ENCODE measurements at places on chromosomes 7 and 10.
A peak's percentile ranks its signal among the peaks of the same experiment; 100 is the strongest.

DNA sequence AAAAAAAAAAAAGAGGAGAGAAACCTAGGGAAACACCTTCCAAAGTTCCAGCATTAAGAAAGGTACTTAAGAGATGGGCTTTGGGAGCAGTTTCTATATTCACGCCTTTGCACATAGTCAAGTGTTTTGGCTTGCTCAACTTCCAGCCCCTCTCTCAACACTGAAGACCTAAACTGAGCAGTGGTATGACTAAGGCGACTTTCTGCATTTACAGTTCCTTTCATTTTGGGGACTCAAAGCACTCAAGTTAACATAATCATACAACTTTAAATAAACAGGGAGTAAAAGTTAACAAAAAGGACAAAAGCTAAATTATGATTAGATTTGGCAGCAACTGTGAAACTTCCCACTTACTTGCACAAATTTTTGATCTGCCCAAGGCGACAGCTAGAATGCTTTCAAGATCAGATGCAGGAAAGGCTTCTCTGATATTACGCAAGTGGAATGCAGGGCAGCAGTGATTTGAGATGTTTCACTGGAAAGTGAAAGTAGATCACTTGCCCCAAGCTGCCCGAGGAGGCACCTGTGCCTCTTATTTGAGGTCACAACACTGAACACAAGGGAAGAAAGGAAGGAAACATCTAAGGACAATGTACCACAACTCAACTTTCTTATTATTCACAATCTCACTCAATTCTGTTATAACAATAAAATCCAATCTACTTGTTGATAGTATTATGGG lies 199.5 kb downstream of the SKAP2 start:
- DNase-seq = no peak

- no peak for DNase-seq
Observed at GRCh38 chr7:28071570-28071969, 109.0 kb downstream of the JAZF1 start.

GRCh38 chr10:14554091-14554490 lies 220.6 kb downstream of the FAM107B start:
- no peak for DNase-seq

GRCh38 chr7:30838008-30838407 lies 66.8 kb downstream of the MINDY4 start:
- no peak for DNase-seq

- DNase-seq = peak; percentile 66
Observed at GRCh38 chr7:68321076-68321639, 1277.1 kb upstream of the AUTS2 start.

- DNase-seq = no peak
Observed at GRCh38 chr7:4201566-4201965, 480.5 kb upstream of the FOXK1 start.

DNA sequence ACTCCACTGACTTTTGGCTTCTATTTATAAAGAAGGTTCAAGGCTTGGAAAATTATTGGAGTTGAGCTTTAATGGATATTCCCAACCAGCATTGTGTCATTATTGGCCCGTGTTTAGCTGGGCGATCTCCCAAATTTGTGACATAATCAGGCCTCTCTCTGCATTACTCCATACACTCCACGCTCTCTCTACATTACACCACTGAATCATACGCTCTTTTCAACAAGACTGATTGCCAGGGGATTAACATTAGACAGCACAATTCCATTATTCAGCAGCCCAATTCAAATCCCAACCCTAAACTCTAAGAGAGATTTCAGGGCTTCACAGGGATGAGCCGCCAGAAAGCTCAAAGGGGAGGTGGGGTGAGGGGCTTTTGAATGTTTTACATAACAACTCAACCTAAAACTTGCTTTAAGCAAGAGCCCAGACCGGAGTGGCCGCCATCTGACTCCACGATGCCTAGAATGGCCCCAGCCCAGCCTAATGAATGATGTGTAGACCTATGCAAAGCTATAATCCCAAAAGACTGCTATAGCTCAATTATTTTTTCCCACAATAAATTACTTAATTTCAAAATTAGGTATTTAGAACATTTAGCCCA lies 61.8 kb downstream of the FGFR2 start:
- peak; percentile 93 for DNase-seq

DNA sequence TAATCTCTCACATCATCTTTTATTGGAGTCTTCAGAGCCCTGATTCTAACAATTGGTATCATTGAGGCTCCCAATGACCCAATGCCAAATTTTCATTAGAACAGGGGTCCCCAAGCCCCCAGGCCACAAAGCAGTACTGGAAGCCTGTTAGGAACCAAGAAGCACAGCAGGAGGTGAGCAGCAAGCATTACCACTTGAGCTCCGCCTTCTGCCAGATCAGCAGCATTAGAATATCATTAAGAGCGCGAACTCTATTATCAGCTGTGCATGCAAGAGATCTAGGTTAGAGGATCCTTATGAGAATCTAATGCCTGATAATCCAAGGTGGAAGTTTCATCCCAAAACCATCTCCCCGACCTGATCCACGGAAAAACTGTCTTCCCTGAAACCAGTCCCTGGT lies 23.1 kb downstream of the KIF5B start:
- no peak for DNase-seq

- no peak for DNase-seq
Observed at GRCh38 chr10:77383861-77384553, 253.6 kb downstream of the KCNMA1 start.

DNA sequence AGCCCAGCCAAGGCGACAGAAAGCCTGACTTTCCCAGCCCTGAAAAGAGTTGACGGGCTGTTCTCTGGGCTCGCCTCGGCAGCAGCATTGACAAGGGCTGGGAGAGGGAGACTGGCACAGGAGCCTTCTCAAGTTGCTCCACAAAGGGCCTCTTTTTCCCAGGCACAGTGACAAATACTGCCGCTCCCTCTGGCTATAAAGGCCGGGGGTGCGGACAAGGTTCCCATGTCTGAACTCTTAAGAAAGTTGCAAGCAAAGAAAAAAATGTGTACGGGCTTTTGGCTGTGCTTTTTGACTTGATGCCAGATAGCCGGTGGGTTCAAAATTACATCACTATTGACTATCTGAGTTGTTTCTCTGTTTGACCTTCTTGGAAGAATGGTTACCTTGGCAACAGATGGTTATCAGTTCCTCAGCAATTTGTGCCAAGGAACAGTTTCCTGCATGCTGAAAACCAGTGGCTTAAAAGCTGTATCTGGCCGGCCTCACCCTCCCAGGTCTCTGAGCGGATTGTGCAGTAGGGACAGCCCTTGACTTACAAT lies 115.9 kb upstream of the EEPD1 start:
- DNase-seq = peak; percentile 74

DNA sequence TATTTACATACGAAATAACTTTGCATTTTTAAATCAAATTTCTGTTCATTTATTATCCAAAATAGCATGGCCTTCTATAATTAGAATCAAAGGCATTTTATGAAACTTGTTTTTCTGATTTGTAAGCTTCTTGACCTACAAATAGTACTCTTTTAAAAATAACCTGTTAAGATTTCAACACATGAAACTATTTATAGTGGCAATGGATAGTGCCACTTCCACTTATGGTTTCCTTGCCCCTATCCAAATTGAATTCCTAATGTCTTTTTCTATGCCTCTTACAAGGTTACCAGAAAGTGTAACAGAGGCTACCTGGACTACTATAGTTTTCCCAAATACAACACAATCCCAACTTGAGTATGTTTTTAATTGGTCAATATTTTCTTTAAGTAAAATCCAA lies 263.5 kb downstream of the SEMA3D start:
- no peak for DNase-seq

- no peak for DNase-seq
Observed at GRCh38 chr7:44583146-44583865, 1.3 kb upstream of the TMED4 start.

- DNase-seq = no peak
Observed at GRCh38 chr7:79285756-79286155, 167.7 kb downstream of the MAGI2 start.

GRCh38 chr7:98186452-98187137 lies 24.6 kb upstream of the BHLHA15 start:
- DNase-seq = no peak

GRCh38 chr7:55375237-55375636 lies 10.1 kb downstream of the LANCL2 start:
- DNase-seq = no peak

DNA sequence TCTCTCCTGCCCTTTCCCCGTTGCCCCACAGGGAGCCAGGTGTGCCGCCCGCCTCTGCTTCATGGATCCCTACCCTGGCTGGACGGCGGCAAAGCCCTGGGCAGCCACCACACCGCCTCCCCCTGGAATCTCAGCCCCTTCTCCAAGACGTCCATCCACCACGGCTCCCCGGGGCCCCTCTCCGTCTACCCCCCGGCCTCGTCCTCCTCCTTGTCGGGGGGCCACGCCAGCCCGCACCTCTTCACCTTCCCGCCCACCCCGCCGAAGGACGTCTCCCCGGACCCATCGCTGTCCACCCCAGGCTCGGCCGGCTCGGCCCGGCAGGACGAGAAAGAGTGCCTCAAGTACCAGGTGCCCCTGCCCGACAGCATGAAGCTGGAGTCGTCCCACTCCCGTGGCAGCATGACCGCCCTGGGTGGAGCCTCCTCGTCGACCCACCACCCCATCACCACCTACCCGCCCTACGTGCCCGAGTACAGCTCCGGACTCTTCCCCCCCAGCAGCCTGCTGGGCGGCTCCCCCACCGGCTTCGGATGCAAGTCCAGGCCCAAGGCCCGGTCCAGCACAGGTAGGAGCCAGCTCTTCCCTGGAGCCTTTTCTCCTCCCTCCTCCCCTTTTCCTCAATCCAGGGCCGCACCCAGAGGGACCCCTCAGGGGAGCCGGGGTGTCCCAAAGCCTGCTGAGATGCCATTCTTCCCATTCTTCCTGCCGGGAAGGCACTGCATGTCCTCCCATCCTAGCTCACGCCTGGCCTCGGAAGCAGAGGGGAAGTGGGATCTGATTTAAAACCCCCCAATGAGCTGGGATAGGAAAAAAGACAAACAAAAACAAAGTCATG lies 4.0 kb downstream of the GATA3 start:
- DNase-seq = no peak

GRCh38 chr10:117133273-117134055 lies 4.6 kb downstream of the VAX1 start:
- no peak for DNase-seq

DNA sequence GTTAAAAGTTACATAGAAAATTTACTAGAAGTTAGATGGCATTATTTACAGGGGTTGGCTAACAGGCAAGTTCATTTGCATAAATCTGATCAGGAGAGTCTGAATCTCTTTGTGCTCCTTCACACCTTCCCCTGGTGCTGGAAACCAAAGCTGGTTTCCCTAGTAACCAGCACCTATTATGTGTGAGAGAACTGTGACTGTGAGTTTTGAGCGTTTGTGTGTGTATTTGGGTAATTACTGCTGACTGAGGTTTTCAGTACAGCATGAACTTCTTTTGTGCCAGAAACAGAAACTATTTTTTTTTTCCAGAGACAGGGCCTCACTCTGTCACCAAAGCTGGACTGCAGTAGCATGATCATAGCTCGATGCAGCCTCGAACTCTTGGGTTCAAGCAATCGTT lies 10.3 kb upstream of the IFIT1B start:
- DNase-seq = peak; percentile 19

- peak; percentile 40 for DNase-seq
Observed at GRCh38 chr7:54813398-54813797, 54.4 kb upstream of the SEC61G start.

GRCh38 chr10:58438340-58438871 lies 53.2 kb downstream of the TFAM start:
- no peak for DNase-seq

- no peak for DNase-seq
Observed at GRCh38 chr10:98745645-98746044, 298.9 kb upstream of the HPS1 start.

DNA sequence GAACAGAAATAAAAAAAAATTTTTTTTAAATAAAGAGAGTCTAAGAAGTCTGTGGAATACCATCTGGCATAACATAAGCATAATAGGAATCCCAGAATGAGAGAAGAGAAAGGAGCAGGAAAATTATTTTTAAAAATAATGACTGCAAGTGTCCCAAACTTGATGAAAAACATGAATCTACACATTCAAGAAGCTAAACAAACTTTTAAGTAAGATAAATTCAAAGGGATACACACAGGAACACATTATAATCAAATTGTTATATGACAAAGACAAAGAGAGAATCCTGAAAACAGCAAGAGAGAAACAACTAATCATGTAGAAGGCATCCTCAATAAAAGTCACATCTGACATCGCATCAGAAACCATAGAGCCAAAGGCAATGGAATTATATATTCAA lies 30.9 kb downstream of the SMURF1 start:
- DNase-seq = no peak

- DNase-seq = no peak
Observed at GRCh38 chr10:105797234-105797890, 1156.3 kb downstream of the SORCS3 start.

- peak; percentile 88 for DNase-seq
Observed at GRCh38 chr10:117541405-117541908, 1.1 kb upstream of the EMX2 start.

GRCh38 chr7:20594023-20594422 lies 21.4 kb upstream of the ABCB5 start:
- DNase-seq = no peak

DNA sequence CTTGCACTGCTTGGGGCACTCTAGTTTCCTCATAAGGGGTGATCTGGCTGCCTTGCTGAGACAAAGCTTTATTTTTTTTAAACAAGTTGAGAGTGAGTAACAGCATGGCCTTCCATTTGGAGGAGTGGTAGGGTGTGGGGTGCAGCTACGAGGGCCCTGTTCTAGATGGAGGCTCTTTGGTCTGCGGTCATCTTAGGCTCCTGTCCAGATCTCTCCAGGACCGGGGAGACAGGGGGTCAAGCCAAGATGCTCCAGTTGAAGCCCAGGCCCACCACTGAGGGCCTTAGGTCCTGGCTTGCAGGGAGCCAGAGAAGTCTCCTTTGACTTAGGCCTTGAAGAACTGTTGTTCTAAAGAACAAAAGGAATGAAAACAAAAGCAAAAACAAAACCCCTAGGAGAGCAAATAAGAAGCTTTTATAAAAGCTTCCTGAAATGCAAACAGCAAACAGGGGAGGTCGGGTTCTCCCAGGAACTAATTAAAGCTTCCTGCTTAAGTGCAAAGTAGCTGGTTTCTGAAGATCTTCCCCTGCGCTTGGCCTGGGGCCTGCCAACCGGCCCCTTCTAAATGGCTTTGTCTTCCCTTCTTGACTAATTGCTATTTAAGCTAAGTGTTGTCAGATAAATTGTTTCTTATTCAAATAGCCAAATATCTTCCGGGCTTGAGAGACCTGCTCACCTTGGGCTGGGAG lies 259.2 kb downstream of the GLRX3 start:
- DNase-seq = no peak

DNA sequence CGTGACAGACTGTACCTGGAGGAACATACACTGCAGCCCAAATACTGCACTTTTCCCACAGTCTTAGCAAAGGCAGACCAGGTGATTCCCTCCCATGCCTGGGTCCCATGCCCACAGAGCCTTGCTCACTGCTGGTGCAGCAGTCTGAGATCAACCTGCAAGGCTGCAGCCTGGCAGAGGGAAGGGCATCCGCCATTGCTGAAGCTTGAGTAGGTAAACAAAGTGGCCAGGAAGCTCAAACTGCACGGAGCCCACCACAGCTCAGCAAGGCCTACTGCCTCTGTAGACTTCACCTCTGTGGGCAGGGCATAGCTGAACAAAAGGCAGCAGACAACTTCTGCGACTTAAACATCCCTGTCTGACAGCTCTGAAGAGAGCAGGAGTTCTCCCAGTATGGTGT lies 597.8 kb upstream of the MBL2 start:
- DNase-seq = no peak

Data from femur (tissue), 1 donor.